ENCODE measurements at places on chromosomes 4 and X. TPM values are rescaled to one million over a fixed set of nuclear protein-coding genes. Genes with fewer than 3 reads are reported as not detected.
A peak's percentile ranks its signal among the peaks of the same experiment; 100 is the strongest.

- ATAC-seq = no peak
These were observed 104.9 kb downstream of the RASGEF1B start for GRCh38 chr4:81366779-81367178.

DNA sequence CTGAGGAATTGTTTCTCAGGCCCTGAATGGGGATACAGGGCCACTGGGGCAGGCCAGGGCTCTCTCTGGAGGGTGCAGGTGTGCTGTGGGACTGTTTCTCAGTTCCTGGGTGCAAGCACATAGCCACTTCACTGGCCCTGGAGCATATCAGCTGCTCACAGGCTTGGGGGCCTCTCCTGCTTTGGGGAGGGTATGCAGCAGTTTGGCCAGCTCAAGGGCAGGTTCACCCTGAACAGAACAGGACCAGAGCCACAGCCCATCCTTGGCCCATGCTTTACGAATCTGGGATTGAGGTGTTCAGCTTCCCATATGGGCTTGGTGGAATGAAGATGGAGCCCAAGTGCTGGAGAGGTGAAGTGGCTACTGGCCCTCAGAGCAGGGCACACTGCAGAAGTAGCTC is 186.5 kb downstream of the FBXO8 start:
- ATAC-seq = no peak

Gene SPP1
- total RNA-seq = 1.4 TPM

DNA sequence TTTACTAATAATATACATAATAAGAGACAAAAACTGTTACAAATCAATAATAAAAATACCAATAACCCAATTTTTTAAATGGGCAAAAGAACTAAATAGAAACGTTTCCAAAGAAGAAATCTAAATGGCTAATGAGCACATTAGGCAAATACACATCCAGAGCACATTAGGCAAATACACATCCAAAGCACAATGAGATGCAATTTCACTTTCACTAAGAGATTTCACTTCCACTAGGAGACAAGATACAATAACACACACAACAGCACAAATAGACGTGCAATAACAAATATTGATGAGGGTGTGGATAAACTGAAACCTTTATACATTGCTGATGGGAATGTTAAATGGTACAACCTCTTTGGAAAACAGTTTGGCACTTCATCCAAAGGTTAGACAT is 250.7 kb downstream of the ARAP2 start:
- no peak for ATAC-seq

DNA sequence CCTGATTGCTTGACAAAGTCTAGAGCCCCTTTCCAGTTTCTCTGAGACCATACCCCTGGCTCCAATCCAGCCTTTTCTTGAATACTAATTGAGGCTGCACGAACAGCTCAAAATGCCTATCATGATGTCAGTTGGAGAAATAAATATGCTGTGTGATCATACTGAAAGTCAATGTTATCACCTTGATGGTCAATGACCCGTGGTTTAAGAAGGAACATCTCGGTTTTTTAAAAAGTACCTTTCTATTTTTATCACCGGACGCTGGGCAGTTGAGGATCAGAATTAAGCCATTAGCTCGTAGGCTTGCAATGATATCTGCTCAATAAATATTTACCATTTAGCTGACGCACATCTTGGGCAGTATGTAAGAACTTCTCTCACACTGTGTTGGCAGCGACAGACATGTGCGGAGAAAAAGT is 852 bp upstream of the WDR44 start:
- ATAC-seq = no peak

Gene MUC7
- not detected for total RNA-seq

DNA sequence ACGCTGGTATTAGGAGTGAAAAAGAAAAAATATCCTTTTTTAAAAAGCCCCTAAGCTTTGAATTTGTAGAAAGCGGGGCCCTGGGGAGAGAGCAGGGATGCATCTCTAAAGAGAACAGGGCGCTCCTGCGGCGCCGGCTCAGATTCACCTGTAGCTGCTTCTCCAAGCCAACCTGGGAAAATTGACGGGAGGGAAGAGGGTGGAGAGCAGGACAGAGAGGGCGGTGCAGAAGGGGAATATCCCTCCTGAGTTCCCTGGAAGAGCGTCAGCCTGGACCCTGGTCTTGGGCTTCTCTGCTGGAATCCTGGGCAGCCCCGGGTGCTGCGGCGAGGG is 776 bp upstream of the SOWAHD start:
- ATAC-seq = no peak

GRCh38 chr4:141307241-141307689 is 86.6 kb downstream of the ZNF330 start:
- peak; percentile 84 for ATAC-seq
